Activated CD4-positive, alpha-beta T cell treated with anti-CD3 and anti-CD28 coated beads, Interleukin-2, amount 10 ng/mL, durations not matched to agents 24 days and 14 days (primary cell): ENCODE measurements at places on chromosomes 11 and 22. TPM values are rescaled to one million over a fixed set of nuclear protein-coding genes. Genes with fewer than 3 reads are reported as not detected.

GRCh38 chr11:95337175-95337957 is 106.4 kb upstream of the SESN3 start:
- peaks cover 10% of the 10 kb centered on the region for H3K4me1 ChIP-seq
- no peak overlapping the region for H3K27ac ChIP-seq
- peak; percentile 90 for DNase-seq
- no peaks in the 10 kb centered on the region for H3K36me3 ChIP-seq
- peaks cover 2% of the 10 kb centered on the region for H3K27me3 ChIP-seq

DNA sequence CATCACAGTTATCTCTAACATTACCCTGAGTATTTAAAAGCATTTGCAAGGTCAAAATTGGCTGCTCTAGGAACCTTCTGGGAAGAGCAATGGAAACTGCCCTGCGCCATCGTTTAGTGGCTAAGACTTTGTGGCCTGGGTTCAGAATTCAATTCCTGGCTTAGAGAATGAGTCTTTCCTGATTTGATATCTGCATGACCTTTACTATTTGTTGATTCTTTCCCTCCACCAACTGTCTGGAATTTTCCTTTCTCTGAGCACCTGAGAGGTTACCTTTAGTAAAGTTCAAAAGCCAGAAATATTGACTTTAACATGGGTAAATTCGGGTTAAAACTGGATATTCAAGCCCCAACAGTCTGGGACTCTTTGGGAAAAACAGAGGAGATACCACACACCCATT is 43.0 kb upstream of the SLC5A12 start:
- no peak overlapping the region for H3K27ac ChIP-seq
- no peaks in the 10 kb centered on the region for H3K4me1 ChIP-seq
- no peak overlapping the region for H3K4me3 ChIP-seq
- H3K36me3 ChIP-seq, result no peaks in the 10 kb centered on the region
- no peaks in the 10 kb centered on the region for H3K27me3 ChIP-seq

DNA sequence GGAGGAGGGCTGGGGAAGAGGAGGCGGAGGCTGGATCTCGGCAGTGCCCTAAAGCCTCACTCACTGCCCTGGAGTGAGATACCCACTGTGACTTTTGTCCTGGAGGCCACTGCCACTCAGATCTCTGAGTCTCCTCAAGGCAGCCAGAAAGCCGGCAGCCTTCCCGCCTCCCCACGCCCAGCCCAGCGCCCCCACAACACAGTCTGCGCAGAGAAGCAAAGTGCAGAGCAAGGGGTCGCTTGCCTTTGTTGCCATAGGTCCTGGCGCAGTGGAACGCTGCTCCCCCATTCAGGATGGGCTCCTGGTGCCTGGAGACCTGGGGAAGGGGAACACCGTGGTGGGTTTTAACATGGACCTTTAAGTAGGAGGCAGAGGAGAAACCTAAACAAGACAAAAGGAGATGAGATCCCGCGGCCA is 17.6 kb downstream of the PATZ1 start:
- no peak overlapping the region for H3K27ac ChIP-seq
- H3K36me3 ChIP-seq, result peaks cover 62% of the 10 kb centered on the region
- no peaks in the 10 kb centered on the region for H3K27me3 ChIP-seq
- peaks cover 14% of the 10 kb centered on the region for H3K4me1 ChIP-seq

DNA sequence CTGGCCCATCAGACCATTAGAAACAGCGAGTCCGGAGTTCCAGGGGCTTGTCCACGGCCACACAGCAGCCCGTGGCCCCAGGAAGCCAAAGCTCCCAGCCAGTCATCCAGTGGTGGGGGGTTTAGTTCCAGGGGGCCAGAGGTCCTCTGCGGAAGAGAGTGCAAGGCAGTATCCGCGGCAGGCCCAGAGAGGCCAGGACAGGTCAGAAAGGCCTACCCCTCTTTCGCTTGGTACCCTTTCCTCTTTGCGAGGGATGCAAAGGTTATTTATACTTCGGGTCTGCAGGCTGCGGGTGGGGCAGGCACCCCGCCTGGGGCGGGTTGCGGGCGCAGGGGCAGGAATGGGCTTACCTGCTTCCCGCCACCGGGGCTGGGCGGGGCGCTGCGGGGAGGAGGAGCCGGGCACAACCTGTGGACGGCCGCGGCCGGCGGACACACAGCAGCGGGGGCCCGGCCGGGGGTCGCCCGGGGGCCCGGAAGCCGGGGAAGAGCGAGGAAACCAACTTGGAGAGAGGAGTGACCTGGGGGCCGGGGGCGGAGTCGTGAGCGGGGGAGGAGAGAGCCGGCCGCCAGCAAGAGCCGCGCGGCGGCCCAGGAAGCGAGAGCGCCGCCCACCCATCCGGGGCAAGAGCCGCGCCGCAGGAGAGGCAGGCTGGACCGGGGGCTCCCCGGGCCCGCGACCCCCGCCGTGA is at the start of gene SH3BP1:
TSS of gene SH3BP1 (plus strand) at position 600 of the 691 bp plus-strand sequence. CDS start 119 bp downstream, outside the sequence.
- H3K4me3 ChIP-seq, result peak within 1 kb of the TSS; percentile 92
- H3K27me3 ChIP-seq, result no peaks in the 10 kb centered on the region
- DNase-seq, result peak; percentile 91
- peaks cover 17% of the 10 kb centered on the region for H3K36me3 ChIP-seq

GRCh38 chr11:67267188-67268080 is 1.2 kb downstream of the GRK2 start:
- peaks cover 49% of the 10 kb centered on the region for H3K36me3 ChIP-seq
- H3K4me3 ChIP-seq, result peak overlapping the region; percentile 97
- H3K27ac ChIP-seq, result peak overlapping the region; percentile 94
- no peaks in the 10 kb centered on the region for H3K27me3 ChIP-seq

DNA sequence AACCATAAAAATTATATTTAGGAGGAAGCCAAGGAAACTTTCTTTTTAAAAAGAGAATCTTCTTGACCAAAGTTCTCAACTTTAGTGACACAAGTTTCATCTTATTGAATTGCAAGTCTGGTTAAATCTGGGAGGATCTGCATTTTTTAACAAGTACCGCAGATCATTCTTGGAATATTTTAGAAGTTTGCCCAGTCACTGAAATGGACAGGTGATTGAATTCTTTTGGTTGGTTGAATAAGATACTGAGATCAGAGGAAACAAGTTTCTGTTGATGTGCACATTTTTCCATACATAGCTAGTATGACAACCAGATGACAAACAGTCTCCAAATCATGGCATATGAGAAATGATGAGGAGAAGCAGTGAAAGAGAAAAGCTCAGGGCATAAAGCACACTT is 50.2 kb downstream of the SLN start:
- H3K4me3 ChIP-seq, result no peak overlapping the region
- H3K36me3 ChIP-seq, result no peaks in the 10 kb centered on the region
- no peak overlapping the region for H3K27ac ChIP-seq
- H3K4me1 ChIP-seq, result no peaks in the 10 kb centered on the region

DNA sequence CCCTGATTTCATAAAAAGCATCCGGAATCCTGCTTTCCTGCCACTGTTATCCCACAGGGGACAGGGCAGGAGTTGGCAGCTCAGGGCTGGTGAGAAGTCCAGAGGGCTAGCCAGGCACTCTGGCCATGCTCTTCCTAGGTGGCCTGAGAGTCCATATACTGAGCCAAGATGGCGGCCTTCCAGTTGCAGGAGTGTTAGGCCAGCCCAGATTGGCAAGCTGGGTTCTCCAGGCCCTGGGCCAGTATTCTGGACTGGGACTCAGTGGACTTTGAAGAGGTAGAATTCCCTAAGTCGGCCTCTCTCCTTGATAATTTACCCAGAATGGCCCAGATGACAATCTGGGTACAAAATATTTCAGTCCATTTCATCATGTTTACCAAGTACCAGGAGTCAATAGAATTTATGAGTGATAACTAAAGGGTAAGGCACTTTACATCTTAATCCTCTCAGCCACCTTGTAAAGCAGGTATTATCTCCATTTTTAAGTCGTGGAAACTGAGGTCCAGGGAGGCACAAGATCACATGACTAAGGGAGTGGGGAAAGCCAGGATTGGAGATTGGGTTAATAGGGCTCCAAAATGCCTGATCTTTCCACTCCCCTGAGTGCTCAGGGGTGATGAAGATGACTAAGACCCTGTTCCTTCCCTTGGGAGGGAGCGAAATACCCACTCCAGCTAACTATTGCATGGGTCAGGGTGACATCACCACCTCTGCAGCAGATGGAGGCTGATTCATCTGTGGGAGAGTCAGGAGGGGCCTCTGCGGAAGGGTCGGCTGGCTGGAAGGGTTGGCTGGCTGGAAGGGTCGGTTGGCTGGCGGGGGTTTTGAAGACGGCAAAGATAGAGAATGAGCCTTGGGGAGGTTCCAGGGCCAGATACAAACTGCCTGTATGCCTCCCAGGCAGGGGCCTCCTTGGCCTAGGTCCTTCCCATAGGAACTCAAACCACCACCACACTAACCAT is 1.2 kb upstream of the MICALL1 start:
- H3K36me3 ChIP-seq, result no peaks in the 10 kb centered on the region
- peak overlapping the region; percentile 81 for H3K27ac ChIP-seq
- no peaks in the 10 kb centered on the region for H3K27me3 ChIP-seq
- H3K4me1 ChIP-seq, result peaks cover 26% of the 10 kb centered on the region

GRCh38 chr11:45243967-45244366 is 42.2 kb downstream of the SYT13 start:
- peaks cover 2% of the 10 kb centered on the region for H3K4me1 ChIP-seq
- no peak overlapping the region for H3K27ac ChIP-seq
- no peak overlapping the region for H3K4me3 ChIP-seq
- H3K27me3 ChIP-seq, result peaks cover 4% of the 10 kb centered on the region
- no peaks in the 10 kb centered on the region for H3K36me3 ChIP-seq

DNA sequence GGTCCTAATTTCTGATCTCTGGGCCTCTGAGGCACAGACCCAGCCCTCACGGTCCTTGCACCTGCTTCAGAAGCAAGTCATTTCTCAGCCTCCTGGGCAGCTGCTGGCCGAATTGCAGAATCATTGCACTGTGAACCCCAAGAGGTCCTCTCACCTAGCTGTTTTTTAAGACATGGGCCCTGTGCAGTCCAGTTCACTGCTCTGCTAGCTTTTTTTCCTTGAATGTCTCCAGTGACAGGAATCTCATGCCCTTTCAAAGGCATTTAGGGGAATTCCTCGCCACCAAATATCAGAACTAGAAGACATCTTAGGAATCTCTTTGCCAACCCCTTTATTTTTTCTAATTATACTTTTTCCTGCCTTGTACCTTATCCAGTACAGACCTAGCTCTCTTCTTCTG is 35.6 kb upstream of the TP53I11 start:
- H3K36me3 ChIP-seq, result no peaks in the 10 kb centered on the region
- H3K27me3 ChIP-seq, result peaks cover 2% of the 10 kb centered on the region
- no peak for DNase-seq
- H3K27ac ChIP-seq, result no peak overlapping the region
- H3K4me3 ChIP-seq, result no peak overlapping the region

- H3K36me3 ChIP-seq, result no peaks in the 10 kb centered on the region
- no peak overlapping the region for H3K27ac ChIP-seq
- DNase-seq, result no peak
- H3K27me3 ChIP-seq, result no peaks in the 10 kb centered on the region
These were observed 266.8 kb downstream of the MN1 start for GRCh38 chr22:27534720-27535125.

GRCh38 chr11:106047631-106048030 is 25.6 kb upstream of the MSANTD4 start:
- DNase-seq, result no peak
- H3K27ac ChIP-seq, result no peak overlapping the region
- no peak overlapping the region for H3K4me3 ChIP-seq
- H3K4me1 ChIP-seq, result peaks cover 3% of the 10 kb centered on the region
- H3K36me3 ChIP-seq, result no peaks in the 10 kb centered on the region

DNA sequence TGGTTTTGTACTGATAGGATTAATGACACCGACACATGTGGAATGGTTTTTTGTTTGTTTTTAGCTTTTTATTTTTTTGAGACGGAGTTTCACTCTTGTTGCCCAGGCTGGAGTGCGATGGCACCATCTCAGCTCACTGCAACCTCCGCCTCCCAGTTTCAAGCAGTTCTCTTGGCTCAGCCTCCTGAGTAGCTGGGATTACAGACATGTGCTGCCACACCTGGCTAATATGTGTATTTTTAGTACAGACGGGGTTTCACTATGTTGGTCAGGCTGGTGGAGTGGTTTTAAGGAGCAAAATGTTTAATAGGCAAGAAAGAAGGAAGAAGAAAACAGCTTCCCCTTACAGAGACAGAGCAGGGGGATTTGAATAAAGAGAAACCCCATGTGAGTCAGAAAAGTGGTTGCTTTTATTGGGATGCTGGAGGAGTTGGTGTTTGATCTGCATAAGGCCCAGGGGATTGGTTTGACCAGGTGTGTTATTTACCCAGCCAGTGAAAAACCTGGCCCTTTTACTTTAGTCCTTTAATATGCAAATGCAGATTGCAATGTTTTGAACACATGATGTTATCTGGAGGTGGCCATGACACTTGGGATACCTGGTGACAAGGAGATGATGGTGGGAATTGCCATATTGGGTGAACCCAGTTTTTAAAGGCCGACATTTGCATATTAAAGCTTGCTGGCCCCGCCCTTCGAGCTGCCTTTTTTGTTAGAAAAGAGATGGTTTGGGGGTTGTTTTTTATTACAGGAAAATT is 24.3 kb downstream of the SUSD2 start:
- peaks cover 2% of the 10 kb centered on the region for H3K27me3 ChIP-seq
- H3K4me1 ChIP-seq, result peaks cover 34% of the 10 kb centered on the region
- DNase-seq, result no peak

DNA sequence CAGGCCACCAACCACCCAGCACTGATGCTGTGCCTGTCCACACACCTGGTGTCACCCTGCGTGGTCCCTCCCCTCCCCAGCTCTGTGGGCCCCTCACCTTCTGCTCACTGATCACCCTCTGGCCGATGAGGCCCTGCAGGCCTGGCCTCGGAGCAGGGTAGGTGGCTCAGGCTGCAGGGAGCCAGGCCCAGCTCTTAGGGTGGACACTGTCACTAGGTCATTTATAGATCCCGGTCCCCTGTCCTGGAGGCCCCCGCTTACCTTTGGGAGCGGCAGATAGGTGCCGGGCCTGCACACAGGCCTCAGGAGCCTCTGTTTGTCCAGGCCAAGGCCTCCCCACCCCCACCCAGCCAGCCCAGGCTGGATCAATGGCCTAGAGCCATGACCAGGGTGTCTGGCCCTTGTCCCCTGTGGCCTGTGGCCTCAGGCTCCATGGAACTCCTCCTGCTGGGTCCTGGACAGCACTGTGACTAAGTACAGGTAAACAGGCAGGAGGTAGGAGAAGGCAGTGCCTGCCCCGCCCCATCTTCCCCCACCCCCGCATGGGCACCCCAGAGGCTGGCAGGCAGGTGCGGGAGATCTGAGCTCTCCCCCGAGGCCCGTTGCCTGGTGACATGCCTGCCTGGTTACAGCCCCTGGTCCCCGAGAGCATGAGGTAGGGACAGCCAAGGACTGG is at the start of gene TMPRSS6:
TSS of gene TMPRSS6 (minus strand) at position 472 of the 676 bp plus-strand sequence. CDS start 6,296 bp downstream, outside the sequence.
- H3K36me3 ChIP-seq, result peaks cover 4% of the 10 kb centered on the region
- no peak within 1 kb of the TSS for H3K27ac ChIP-seq
- no peak within 1 kb of the TSS for H3K4me3 ChIP-seq
- H3K27me3 ChIP-seq, result no peaks in the 10 kb centered on the region
- DNase-seq, result no peak

- no peaks in the 10 kb centered on the region for H3K36me3 ChIP-seq
- no peak overlapping the region for H3K27ac ChIP-seq
- no peak overlapping the region for H3K4me3 ChIP-seq
- no peaks in the 10 kb centered on the region for H3K27me3 ChIP-seq
- no peaks in the 10 kb centered on the region for H3K4me1 ChIP-seq
- no peak for DNase-seq
These were observed 119.2 kb downstream of the PHF21B start for GRCh38 chr22:44890416-44891292.

GRCh38 chr11:71304045-71304444 is 51.7 kb upstream of the SHANK2 start:
- H3K27ac ChIP-seq, result no peak overlapping the region
- DNase-seq, result no peak
- H3K36me3 ChIP-seq, result no peaks in the 10 kb centered on the region
- H3K4me3 ChIP-seq, result no peak overlapping the region
- no peaks in the 10 kb centered on the region for H3K4me1 ChIP-seq
- H3K27me3 ChIP-seq, result no peaks in the 10 kb centered on the region

Gene CLP1
- total RNA-seq, result 18.5 and 19.8 TPM in 2 replicates

Gene PAMR1
- total RNA-seq, result not detected in 2 replicates

Gene ADAMTS8
- not detected in 2 replicates for total RNA-seq

Gene KRTAP5-11
- total RNA-seq, result not detected in 2 replicates

Gene LINC01488
- not detected in 2 replicates for total RNA-seq

Gene GAB4
- not detected in 2 replicates for total RNA-seq

Gene RCOR2
- total RNA-seq, result 0.26 and 0.28 TPM in 2 replicates

Gene IL17REL
- 0.09 and 0.14 TPM in 2 replicates for total RNA-seq

Gene MS4A12
- total RNA-seq, result not detected in 2 replicates
